RWPE2 (cell line): ENCODE measurements at places on chromosomes 11 and 22.

DNA sequence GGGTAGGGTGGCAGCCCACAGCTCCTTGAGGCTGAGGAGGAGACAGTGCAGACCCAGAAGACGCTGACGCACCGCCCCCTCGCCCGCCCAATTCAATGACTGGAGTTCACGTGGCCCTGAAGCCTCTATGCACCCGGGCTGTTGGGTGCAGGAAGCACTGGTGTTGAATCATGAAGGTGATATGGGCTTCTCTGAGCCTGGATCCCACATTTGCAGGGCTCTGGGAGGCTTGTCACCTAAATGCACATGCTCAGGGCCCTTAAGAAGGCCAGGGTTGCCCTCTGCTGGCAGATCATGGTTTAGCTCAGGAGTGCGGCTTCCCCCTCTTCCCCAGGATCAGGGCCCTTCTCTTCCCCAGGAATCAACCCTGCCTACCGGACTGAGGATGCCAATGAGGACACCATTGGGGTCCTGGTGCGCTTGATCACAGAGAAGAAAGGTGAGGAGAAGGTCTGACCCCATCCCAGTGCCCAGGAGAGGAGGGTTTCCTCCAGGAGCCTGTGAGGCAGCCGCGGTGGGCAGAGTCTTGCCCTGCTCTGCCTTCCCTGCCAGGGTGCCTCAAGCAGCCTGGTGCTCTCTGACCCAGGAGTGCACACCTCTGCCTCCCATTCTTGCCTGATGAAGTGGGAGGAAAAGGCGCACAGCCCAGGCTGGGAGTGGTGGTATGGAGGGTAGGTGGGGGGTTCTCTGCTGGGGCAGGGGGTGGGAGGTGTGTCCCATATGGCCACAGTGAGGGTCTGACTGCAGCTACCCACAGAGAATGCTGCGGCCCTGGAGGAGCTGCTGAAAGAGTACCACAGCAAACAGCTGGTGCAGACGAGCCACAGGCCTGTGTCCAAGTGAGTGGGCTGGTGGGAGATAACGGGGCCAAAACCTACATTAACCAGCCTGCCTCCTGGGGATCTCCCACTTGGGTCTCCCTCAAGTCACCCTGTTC is 17.5 kb downstream of the RELT start:
- no peak for DNase-seq

DNA sequence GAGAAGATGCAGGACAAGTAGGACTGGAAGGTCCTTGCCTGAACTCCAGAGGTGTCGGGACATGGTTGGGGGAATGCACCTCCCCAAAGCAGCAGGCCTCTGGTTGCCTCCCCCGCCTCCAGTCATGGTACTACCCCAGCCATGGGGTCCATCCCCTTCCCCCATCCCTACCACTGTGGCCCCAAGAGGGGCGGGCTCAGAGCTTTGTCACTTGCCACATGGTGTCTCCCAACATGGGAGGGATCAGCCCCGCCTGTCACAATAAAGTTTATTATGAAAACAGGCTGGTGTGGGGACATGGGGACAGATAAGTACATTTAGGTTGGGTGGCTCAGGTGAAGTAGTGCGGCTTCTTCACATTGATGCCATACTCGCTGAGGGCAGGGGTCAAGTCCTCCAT is 1.4 kb downstream of the TAF10 start:
- peak; percentile 44 for DNase-seq

- no peak for DNase-seq
Measured at GRCh38 chr11:93020248-93021046, 51.0 kb downstream of the MTNR1B start.

DNA sequence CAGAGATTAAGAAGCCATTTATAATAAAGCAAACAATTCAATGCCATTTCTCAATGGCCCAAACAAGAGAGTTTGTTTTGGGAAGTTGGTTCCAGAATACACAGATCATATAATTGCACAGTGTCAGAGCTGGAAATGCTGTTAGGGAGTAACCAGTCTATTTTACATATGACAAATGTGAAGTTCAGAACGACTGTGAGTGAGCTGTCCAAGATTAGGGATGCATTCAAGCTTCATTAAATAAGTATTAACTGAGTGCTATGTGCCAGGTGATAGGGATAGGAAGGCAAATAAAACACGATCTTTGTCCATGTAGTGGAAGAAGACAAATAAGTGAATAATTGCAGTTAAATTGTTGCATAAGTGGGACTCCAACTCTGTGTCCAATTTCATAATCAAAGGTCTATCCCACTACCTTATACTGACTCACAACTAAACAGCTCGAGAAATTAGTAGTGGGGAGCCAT is 33.1 kb upstream of the PICALM start:
- no peak for DNase-seq
